Prostate gland (tissue), 2 donors: ENCODE measurements at places on chromosomes 2 and 18.

- DNase-seq = no peak
Observed at GRCh38 chr2:96656540-96656939, 14.0 kb downstream of the FER1L5 start.

DNA sequence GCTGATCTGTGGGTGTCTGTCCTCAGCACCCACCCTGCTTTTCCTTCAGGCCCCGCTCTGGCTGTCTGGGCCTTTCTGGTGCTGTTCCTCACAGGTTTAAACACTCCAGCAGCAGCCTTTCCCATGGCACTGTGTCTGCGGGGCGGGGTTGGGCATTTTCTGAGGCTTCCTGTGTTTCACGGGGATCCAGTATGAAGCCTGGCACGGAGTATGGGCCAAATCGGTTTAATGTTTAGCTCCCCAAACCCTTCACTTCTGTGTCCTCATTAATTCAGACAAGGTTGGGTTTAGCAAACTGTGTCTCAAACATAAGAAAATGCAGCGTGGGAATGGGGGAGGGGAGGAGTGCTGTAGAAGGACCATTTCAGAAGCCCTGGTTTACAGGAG lies 44.9 kb downstream of the HPCAL1 start:
- DNase-seq = no peak

GRCh38 chr2:3287896-3288295 lies 89.7 kb downstream of the EIPR1 start:
- no peak for DNase-seq

DNA sequence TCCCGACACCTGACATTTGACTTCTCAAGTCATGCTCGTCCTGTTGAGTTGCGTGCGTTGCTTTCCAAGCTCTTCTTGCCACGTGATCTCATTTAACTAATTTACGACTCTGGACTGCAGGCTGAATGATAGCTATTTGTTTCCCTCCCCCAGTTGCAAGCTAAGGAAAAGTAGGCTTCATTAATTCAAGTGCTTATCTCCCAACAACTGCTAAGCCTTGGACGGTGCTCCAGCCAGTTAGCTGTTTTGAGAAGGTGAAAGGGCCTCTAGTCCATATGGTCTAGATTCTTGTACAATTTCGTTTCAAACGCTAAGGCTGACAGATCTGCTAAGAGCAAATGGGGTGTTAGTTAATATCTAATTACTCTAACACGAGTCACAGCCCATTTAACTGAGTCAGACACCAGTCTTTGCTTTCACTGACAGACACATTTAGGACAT lies 21.1 kb downstream of the GPR45 start:
- DNase-seq = no peak

DNA sequence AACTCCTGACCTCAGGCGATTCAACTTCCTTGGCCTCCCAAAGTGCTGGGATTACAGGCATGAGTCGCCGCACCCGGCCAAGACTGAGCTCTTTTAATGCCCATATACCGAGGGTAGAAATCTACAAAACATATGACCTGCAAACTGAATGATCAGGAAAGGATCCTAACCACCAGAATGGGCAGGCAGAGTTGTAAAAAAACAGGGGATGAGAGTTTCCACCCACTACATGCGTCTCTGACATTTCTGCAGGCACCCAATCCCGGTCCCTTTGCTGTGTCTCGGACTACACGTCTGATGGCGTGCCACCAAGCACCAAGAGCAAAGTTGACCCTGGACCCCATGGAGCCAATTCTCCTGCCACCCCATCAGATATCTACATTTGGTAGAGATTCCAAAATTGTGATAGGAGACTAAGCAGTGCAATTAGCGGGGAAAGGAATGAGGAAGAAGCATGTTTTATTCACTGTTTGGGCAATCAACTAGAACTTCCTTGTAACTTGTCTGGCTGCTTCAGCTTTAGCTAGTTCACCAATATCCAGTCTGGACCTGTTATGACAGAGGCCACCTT lies 74.1 kb downstream of the ATP8B1 start:
- peak; percentile 66 for DNase-seq

DNA sequence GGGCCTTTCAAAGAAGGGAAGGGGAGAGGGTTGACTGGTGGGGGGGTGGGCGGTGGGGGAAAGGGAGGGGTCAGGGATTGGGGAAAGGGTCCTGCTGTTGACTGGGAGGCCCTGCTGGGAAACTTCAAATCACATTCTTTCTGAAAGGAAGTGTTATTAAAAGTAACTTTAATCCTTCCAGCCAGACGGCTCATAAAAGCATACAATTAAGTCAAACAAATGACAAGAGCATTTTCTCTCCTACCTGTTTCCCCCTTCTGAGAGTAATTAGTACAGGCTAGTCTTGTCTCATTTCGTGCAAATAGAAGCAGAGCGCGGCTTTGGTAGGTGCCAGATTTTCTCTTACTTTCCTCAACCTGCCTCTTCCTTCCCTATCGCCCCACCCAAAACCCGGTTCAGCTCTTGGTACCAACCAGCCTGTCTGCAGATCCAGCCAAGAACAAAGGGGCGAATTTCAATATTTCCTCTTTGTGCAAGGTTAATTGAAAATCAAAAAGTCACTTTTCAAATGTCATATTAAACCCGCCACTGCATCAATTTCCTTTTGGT lies 2112.6 kb upstream of the PIK3C3 start:
- DNase-seq = no peak

DNA sequence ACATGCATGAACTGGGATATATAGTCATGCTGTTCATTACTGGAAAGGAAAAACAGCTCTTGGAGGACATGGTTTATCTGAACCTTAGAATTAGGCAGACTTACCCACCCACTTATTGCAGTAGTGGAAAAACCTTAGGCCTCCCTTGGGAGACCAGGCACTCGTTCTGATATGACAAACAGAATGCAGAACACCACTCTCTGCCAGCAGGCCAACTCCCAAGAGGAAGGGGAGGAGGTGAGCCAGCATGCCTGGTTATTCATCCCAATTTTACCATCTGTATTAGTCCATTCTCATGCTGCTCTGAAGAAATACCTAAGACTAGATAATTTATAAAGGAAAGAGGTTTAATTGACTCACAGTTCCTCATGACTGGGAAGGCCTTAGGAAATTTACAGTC lies 17.5 kb downstream of the C18orf63 start:
- DNase-seq = no peak

DNA sequence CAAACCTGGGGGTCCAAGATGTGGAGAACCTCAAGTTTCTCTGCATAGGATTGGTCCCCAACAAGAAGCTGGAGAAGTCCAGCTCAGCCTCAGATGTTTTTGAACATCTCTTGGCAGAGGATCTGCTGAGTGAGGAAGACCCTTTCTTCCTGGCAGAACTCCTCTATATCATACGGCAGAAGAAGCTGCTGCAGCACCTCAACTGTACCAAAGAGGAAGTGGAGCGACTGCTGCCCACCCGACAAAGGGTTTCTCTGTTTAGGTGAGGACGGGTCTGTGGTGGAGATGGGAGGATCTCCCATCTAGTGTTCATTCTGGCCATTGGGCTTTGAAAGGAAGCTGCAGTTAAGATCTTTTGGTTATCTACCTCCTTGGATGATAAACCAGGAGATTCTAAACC lies 2.9 kb downstream of the CASP10 start:
- no peak for DNase-seq

GRCh38 chr18:22165603-22166068 lies 3.8 kb upstream of the GATA6 start:
- no peak for DNase-seq
